Memory B cell (primary cell): ENCODE measurements at places on chromosomes 7 and 10.

DNA sequence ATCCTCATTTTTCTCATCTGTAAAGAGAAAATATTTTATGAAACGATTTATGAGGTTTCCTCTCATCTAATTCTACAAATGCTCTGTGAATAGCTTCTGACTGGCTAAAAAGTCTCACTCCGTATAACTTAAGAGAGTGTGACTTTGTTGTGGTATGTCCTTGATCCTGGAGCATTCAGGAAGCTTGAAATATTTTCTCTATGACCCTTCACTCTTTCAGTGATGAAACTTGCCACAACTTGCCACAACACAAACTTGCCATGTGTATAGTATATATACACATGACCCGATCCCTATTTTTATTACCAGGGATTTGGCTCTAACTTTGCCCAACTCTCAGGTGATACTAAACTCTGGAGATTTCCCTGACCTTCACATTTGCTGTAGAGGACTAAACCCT lies 74.1 kb downstream of the TES start:
- no peak for DNase-seq

DNA sequence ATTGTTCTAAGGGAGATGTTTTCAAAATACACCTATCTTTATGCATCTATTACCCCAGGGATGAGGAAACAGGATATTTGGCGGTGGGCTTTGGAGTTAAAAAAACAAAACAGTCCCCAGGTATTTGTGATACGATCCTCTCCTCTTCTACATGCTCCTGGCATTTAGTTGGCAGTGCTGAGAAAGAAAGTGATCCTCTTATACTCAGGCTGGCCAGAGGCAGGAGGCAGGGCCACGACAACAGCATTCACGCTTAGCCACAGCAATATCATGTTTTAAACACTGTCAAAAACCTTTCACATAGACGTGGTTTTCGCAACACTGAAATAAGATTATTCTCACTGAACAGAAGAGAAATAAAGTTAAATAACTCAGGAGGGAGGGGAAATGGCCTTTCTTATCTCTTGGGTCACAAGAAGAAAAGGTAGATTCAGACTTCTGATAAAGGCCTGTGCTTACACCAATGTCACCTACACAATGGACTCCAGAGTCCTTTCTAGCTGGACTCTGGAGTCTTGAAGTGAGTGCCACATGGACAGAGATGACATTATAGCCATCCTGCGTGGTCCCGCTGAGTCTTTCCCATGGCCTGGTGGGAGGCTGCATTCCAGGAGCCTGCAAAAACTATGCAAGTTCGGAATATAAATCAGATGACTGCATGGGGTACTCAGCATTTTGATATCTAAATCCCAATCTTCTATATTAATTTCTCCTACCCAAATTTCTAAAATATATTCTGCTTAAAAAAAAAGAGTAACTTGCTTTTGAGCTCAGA lies 88.7 kb downstream of the PIP4K2A start:
- no peak for DNase-seq

DNA sequence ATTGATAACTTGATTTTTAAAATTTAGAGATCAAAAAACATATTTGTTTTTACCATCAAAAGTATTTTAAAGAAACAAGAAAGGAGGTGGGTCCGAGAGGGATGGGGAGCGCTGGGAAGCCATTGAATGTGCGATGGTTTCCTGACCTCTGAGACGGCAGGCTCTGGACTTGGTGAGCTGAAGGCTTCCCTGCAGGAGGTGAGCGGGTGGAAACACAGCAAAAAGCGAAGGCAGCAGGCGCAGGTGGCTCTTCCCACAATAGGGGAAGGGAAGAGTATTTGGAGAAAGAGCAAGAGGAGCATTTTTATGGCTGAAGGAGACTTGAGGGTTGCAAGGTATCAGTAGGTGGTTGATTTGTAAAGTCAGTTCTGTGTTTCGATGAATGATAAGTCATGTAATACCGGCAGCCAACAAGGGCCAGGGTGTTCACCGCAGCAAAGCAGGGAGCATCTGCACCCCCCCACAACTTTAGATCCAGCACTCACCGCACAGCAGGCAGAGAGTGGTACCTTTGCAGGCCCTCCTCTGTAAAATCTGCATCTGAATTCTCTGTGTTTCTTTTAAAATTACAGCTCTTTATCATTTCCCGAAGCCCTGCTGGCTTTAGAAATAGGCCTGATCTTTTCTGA lies 10.5 kb downstream of the C10orf53 start:
- no peak for DNase-seq

DNA sequence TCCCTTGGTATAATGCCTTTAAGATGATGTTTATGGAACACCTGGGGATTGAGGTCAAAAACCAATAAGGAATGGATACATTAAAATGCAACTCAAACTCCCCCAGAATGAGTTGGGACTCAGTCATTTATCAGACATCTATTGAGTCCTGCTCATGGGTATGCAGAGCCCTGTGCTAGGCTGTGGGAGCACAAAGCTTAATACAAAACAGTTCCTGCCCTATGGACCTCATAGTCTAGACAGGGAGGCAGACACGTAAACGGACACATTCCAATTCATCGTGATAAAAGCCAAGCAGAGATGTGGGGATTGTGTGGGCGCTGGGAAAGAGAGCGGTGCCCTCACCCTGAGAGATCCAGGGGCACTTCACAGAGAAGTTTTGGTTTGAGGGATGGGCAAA lies 181.7 kb downstream of the PTEN start:
- no peak for DNase-seq

DNA sequence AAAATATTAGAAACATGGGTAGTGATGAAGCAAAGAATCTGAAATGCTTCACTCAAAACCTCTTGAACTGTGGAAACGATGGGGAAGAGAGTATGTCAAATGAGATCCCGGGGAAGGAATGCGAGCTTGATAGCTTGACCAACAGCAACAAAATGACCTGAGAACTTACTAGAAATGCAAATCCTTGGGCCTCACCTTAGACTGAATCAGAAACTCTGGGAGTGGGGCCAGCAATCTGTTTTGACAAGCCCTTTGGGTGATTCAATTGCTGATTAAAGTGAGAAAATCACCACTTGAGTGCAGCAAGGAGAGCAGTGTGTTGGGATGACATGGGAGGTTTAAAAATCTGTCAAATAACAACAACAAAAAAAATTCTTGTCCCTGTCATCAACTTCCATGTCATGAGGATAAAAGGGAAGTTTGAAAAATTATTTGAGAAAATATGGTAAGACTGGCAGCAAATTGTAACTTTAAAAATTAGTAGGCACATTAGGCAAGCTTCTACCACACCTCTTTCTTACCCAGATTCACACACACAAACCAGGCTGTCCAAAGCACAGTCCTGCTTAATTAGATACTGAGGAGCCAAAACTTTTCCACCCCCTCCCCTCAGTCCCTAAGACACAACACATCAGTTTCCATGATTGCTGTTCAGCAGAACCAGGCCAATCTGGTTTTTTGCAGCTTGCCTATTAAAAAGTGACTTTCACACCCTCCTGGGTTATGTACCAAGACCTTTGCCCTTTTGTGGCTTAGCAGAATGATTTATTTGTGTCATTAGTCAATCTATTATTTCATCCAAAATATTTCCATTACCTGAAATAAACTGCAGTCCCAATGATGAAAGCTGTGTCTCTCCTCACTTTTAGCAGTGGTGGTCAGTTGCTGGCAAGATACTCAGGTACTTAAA lies 15.6 kb downstream of the CALCR start:
- DNase-seq, result no peak

DNA sequence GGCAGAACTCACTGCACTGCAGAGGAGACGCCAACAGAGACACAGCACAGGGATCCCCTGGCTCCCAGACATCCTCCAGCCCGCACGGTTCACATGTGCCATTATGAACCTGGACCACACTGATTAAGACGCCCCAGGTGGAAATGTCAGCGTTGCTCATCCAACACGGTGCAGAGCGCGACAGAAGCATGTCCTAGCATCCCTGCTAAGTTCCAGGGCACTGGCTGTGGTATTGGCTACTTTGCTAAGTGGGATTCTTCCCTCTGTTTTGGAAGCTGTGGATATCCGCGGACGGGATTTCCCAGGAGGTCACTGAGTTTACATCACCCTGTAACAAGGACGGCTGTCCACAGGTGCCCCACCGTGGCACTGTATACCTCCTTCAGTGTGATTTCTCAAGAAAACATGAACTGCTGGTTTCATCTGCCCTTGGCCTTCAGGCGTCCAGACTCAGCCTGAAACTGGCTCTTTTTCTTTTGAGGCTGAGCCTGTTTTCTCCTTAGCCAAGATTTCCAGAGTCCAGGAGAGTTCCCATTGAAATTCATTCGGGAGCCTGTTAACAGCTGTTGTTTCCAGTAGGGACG lies 324.0 kb downstream of the WDR37 start:
- no peak for DNase-seq

DNA sequence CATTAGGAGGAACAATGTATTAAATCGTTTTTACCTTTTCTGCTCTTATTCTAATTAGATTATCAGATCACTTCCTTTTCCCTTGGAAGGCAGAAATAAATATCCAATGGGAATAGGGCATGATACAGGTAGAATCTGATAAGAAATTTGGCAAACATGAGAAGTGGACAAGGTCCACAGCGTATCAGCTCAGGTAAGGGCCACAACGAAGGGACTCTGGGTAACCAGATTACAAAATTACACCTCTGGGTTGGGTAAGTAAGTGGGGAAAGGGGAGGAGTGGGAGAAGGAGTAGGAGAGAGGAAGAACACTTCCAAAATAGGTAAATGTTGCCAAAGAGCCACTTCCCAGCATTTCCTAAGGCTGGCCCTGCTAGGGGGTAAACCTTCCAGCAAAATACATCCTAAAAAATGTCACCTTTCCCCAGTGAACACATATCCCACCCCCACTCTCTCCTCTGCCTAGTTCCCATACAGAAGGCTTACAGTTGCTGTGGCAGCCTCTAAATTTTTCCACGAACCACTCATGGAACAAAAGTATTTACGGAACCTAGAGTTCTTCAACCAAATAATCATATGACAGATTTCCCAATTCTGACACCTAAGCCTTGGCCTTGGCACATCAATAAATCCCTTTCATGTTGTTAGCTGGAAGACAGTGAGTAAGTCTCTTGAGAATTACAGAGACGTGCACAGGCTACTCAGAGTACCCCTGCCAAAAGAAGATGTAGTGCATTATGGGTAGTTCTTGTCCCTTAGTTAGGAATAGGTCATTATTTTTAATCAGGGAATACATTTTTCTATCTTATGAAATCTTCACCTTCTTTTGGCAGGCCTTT lies 51.5 kb upstream of the DLX6 start:
- no peak for DNase-seq

DNA sequence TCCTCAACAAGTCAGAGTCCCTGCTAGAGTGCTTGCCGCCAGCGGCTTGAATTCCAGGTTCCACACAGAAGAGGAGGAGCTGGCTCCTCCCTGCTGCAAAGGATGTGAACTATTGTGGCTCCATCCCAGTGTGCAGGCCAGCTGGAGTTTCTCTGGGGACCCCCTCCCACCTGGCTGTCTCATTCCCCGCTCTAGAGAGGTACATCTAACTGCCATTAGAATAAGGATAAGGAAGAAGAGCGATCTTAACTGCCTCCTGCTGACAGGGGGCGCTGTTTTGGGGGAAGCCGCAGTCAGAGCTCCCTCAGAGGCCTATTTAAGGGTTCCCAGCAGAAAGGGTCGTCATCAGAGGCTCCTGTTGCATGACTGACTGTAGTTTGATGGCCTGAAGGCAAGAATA lies 40.8 kb upstream of the HECW1 start:
- DNase-seq, result no peak

GRCh38 chr10:17643339-17643754 lies 604 bp upstream of the STAM start:
- no peak for DNase-seq

DNA sequence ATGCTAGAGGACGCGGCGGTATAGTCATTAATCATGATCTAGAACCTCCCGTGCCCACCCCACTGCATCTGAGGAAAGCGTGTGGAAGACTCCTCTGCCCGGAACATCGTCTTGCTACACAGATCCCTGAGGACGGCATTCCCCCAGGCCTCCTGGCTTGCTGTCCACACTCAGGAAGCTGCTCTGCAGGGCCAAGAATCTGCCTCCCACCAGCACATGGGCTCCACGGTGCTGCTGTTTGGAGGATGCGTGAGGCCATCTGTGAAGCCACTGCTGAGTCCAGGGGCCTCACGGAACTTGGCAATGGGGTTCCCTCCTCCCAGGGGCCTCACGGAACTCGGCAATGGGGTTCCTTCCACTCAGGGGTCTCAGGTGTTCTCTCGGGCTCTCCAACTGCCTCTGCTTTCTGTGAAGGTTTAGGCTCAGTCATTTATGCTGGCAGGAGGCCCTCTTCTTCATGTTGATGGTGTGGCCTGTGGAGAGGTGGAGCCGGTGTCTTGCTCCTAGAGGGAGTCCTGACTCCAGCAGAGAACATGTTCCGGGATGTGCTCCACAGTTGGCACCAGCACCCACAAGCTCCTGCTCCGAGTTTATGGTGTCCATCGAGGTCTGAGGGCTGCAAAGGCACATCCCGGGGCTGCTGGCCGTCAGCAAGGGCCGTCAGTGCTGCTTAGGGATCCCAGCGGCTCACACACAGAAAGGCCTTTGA lies 273.3 kb downstream of the DNAJB6 start:
- DNase-seq, result no peak

DNA sequence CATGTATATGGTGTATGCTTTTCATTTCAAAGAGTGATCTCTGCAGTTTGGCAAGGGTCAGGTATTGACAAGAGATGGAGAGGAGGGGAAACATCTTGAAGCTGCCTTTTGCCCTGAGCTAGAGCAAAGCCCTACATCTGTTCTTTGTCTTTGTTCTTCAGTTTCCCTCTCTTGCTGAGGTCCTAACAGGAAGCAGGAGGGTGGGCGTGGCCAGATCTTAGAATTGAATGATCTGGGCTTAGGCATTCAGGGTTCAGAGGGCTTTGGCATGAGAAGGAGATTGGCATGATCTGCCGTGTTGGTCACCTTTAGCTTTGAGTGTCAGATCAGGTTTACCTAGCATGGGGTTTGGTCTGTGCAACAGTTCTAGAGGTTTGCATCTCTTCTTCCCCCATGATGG lies 41.3 kb downstream of the LRMDA start:
- no peak for DNase-seq

DNA sequence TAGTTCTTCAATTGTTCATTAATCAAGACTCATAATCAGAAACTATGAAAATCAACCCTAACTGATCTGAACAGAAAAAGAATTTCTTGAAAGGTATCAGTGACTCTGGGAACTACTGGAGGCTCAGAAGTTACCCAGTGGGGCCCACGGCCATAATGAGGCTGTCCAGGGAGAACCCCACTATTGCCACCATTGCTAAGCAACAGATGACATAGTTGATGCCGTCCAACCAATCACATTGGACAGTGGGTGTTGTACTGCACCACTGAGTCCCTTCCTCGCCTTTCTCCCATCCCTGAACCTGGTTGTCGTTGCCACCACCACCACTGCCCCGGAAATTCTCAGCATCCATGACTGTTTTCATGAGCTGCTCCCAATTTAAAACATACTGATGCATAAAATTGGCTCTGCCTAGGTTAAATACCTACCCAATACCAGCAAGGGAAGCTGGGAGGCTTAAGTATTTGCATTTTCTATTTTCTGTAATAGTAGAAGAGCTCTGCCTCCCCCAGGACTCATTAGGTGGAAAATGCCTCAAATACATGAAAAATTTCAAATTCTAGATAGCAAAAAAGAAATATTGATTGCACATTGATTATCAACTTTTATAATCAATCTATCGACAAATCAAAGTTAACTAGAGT lies 26.7 kb upstream of the USP6NL start:
- DNase-seq, result no peak
